GM23338 (cell line): ENCODE measurements at places on chromosomes 3 and 15. TPM values are rescaled to one million over a fixed set of nuclear protein-coding genes. Genes with fewer than 3 reads are reported as not detected.

CPNE9 gene
- 6.2 and 7.0 TPM in 2 replicates for polyA plus RNA-seq

DNA sequence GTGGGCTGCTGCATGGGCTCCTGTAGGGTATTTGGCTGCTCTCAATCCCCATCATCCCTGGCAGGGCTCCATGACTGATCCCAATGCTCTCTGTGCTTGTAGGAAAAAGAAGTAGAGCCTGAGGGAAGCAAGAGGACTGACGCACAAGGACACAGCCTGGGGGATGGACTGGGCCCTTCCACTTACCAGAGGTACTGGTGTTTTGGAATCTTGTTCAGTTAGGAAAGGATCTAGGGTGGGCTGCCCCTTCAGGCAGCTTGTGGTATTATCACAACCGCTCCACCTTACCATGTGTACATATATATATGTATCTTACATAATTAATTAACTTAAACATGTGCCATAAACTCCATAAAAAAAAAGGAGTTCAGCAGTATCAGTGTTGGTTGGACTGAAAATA, 1.3 kb downstream of the SLC28A2 start:
- peak; percentile 70 for DNase-seq

GRCh38 chr15:78444255-78444654, 6.2 kb downstream of the IREB2 start:
- DNase-seq, result no peak

- DNase-seq, result no peak
Observed at GRCh38 chr15:47209591-47209990, 507.7 kb upstream of the SEMA6D start.

- peak; percentile 58 for DNase-seq
Observed at GRCh38 chr15:78149805-78150751, 916 bp downstream of the IDH3A start.

TGM5 gene
- not detected in 2 replicates for polyA plus RNA-seq

DNA sequence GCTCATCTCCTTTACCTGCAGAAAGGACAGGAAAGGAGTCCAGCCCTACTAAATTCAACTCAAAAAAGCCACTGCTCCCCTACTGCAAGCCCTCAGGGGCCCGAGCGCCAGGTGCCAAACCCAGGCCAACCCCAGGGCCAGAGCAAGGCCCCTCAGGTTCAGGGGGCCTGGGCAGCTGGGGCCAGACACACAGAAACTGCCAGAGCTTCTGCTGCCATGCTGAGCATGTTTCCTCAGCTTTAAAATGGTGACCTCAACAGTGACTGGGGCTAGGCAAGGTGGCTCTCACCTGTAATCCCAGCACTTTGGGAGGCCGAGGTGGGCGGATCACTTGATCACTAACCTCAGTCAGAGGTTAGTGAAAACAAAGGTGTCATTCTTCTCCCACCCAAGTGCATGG, 38.8 kb downstream of the KLHL25 start:
- DNase-seq, result no peak

DNA sequence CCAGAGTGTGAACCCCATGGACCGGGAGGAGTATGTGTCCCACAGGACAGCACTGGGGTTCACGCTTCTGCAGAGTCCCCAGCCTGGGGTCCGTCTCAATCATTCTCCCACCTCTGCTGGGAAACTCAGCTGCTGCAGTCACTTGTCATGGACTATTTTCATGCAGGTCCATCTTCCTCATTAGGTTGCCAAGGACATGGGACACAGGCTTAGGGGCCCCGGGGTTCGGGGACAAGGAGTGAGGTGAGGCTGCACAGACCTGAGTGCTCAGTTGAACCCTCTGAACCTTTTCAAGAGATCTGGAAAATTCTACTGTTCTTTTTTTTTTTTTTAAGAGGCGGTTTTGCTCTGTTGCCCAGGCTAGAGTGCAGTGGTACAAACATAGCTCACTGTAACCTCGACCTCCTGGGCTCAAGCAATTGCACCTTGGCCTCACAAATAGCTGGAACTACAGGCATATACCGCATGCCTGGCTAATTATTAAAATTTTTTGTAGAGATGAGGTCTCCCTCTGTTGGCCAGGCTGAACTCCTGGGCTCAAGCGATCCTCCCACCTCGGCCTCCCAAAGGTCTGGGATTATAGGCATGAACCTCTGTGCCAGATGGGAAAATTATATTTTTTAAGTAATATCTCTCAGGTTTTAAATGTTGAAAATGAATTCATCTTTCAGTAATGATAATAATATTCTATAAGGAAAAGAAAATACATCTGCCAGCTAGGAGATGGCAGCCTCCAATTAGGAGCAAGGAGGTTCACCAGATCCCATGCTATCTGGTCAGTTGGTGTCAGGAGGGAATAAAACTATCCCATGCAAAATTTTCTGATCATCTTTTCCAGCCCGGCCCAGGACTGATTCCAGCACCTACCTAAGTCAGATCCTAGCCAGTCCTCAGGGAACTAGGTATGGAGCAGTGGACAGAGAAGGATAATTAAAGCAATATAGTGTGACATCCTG, 45.2 kb downstream of the RPN1 start:
- no peak for DNase-seq

ACSBG1 gene
- polyA plus RNA-seq, result 1.9 TPM in 2 replicates

DNA sequence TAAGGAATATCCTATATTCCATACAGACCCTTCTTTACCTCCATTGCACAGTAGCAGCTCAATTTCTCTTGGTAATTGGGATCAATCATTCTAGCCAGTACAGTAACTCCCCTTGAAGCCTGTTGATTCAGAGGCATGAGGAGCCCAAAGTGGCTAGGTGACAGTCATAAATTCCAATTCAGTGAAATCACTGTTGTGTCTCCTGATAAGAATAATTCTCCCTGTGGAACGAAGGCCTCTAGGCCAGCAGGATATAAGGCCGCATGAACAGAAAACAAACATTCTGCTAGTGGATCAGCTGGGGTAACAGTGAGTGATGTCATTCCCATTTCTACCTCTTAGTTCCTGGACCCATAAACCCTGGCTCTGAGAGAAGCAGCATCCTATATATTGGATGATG, 696.3 kb downstream of the NR2F2 start:
- DNase-seq, result no peak

DNA sequence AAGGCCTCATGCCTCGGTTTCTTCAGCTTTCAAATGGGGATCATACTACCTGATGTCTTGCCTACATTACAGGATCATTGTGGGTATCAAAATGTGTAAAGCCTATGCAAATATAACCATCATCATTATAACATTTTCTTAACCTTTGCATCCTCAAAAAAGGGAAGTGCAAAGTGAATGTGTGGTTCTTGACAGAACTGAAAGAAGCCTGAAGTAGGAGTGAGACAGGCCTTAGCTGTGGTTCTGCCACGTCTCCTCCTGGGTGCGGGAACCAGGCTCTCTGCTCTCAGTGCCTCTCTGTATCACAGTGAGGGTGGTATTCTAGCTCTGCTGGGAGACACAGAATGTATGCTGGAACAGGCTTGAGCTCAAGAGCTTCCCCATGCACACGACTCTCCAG, 316.9 kb upstream of the ICE2 start:
- no peak for DNase-seq

- no peak for DNase-seq
Observed at GRCh38 chr3:132037581-132037980, 2.8 kb upstream of the CPNE4 start.

GHSR gene
- polyA plus RNA-seq, result not detected in 2 replicates

PRR23C gene
- not detected in 2 replicates for polyA plus RNA-seq

- no peak for DNase-seq
Observed at GRCh38 chr3:153574445-153574844, 412.4 kb downstream of the RAP2B start.

GRCh38 chr3:168988853-168989252, 674.7 kb downstream of the MECOM start:
- no peak for DNase-seq

- DNase-seq, result no peak
Observed at GRCh38 chr3:148914936-148915690, 50.0 kb downstream of the CPA3 start.

GRCh38 chr3:158790901-158791589, 10.8 kb upstream of the MFSD1 start:
- peak; percentile 77 for DNase-seq

- peak; percentile 68 for DNase-seq
Observed at GRCh38 chr15:85443593-85444087, 63.2 kb downstream of the AKAP13 start.

- no peak for DNase-seq
Observed at GRCh38 chr3:127707851-127708411, 35.2 kb downstream of the ABTB1 start.

GRCh38 chr3:195384952-195385351, 57.9 kb downstream of the ACAP2 start:
- no peak for DNase-seq

LSG1 gene
- polyA plus RNA-seq, result 43.0 and 49.2 TPM in 2 replicates

CHDH gene
- 2.3 and 2.5 TPM in 2 replicates for polyA plus RNA-seq

DNA sequence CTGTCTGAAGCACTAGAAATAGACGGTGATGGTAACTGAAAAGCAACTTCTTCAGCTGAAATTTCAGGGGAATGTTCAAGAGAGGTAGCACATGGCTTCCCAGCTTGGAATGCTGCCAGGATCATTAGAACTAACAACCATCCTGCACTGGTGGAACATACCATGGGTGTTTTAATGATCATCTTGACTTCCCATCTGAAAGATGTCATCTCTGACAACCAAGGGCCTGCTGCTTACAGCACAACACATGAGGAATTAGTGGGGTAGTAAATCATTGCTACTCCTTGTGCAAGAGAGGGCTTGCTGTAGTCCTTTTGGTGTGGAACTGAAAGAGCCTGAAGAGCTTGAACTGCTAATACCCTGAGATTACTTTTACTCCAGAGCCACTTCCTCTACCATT, 853.7 kb downstream of the MCTP2 start:
- DNase-seq, result no peak

- DNase-seq, result no peak
Observed at GRCh38 chr3:157149136-157149696, 10.7 kb downstream of the CCNL1 start.

- DNase-seq, result no peak
Observed at GRCh38 chr15:45618813-45619212, 16.0 kb upstream of the SQOR start.

DNA sequence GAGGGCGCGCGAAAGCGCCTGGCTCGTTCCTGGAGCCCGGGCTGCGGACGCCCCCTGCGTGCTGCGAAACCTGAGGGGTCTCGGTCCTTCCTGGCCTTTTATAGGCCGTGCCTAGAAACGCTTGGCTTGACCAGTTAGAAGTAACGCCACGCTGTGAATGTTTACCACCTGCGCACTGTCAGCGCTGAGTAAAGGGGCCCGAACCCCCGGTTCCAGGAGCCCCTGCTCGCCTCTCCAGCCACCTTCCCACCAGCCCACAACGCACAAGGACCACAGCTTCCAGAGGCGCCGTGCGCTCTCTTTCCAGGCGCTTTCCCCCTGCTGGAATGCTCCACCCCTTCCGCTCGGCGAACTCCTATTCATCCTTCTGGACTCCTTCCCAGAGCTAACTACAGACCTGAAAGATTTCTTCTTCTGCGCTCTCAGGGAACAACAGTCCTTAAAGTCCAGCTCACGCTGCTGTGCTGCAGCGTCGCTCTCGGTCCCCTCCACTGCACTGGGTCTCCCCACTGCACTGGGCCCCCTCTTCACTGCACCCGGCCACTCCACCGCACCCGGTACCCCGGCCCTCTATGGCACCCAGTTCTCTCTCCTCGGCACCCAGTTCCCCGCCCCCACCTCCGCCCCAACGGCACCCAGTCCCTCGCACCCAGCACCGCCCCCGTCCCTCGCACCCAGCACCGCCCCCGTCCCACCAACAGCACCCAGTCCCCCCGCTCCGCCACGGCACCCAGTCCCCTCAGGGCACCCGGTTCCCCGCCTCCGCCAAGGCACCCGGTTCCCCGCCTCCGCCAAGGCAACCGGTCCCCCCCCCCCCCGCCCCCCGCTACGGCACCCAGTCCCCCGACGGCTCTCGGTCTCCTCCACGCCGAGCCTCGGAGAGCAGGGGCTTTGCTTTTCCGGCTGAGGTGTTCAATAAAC, 69.8 kb downstream of the SQOR start:
- peak; percentile 81 for DNase-seq

DNA sequence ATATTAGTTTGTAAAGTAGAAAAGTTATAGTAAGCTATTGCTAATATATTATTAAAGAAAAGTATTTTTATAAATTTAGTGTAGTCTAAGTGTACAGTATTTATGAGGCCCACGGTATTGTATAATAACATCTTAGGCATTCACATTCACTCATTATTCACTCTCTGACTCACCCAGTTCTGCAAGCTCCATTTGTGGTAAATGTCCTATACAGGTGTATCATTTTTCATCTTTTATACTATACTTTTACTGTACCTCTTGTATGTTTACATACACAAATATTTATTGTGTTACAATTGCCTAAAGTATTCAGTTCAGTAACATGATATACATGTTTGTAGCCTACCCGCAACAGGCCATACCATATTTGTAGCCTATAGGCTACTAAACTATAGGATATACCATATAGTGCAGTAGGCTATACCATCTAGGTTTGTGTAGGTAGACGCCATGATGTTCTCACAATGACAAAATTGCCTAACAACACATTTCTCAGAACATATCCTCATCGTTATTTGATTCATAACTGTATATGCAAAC, 246.8 kb upstream of the ALCAM start:
- no peak for DNase-seq

GRCh38 chr3:158532099-158532734, 38.8 kb upstream of the MLF1 start:
- DNase-seq, result peak; percentile 54

- DNase-seq, result no peak
Observed at GRCh38 chr3:158728061-158728377, 4.2 kb downstream of the RARRES1 start.

DNA sequence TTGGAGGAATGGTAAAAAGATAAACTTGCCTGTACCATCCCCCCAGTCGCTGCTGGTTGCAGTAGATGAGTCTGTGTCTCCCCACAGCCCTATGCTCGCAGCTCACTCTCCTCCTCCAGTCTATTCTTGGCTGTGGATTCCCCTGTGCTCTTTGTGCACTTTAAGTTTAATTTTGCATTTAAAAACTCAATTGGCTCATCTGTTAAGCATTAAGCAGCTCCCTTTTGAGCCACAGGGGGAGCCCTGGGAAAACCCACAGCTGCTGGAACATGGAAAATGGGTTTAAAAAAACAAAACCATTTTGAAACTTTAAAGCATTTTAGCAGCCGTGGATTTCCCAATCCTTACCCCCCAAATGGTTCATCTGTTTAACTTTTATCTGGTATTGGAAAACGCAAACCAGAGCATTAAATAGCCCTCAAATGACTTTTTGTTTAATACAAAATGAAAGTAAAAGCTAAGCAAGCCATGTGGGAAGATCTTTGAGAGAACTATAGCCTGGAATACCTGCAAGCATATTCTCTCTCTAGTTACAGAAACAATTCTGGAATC, 536.9 kb downstream of the ZIC1 start:
- DNase-seq, result peak; percentile 65

GRCh38 chr3:151165226-151165625, 37.8 kb downstream of the GPR171 start:
- DNase-seq, result no peak

DNA sequence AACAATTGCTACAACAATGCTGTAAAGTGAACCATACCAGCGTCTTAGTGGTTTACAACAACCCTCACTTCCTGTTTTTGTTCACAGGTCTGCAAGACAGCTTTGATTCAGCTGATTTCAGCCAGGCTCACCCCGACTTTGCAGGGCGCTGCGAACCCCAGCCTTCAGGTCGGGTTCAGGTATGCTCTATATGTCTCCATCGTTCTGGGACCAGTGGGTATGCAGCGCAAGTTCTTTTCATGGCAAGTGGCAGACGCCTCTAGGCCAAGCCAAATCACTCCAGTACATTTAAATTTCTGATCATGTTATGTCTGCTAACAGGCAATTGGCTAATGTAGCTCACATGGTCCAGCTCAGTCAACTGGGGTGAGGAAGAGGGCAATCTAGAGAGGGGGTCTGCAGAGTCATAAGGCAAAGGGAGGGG, 52.4 kb upstream of the RGMA start:
- no peak for DNase-seq
